HL-60 (cell line): ENCODE measurements at places on chromosomes 1 and 21.

- DNase-seq: peak; percentile 69
Observed at GRCh38 chr1:215146240-215146975, 63.9 kb downstream of the KCNK2 start.

DNA sequence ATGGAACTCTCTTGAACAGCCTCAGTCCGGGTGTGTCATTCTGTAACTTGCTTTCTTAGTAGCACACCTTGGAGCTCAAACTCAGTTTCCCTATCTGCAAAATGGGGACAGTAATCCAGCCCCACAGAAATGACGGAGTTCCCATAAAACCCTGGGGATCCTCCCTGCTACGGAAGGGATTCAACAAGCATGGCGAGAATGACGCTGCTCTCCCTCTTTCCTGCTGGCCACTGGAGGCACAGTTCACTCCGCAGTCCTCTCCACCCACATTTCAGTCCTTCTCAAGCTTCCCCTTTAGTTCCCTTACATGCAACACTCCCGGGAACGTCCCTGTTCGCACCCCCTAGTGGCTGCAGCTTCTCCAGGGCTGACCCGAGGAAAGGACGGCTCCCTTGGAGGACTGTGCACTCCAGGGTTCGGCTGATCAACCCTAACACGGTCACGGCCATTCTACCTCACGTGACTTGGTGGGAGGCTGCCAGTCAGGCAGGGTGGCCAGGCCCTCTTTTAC is 20.6 kb downstream of the RUNX3 start:
- DNase-seq: no peak

GRCh38 chr1:59025898-59026426 is 242.1 kb upstream of the JUN start:
- no peak for DNase-seq

- no peak for DNase-seq
Observed at GRCh38 chr1:204161609-204162493, 4.3 kb downstream of the REN start.
